ENCODE measurements at places on chromosomes 2 and 18.

DNA sequence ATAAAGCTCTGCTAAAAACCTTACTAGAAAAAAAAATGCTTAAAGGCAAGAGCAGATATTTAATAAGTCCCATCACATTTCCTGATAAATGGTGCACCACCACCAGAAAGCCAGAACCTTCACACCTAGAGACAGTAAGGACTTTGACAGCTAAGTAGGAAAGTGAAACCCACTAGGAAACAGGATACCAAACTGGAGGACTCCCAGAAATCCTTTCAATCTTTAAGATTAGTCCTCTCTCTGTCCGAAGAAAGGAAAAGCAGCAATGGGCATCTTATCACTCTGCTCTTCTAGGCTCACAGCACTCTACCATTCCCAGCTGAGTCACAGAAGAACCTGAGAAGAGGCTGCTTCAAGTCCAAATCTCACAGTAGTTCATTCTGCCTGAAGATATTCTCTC lies 3.7 kb downstream of the DYM start:
- DNase-seq, result no peak

DNA sequence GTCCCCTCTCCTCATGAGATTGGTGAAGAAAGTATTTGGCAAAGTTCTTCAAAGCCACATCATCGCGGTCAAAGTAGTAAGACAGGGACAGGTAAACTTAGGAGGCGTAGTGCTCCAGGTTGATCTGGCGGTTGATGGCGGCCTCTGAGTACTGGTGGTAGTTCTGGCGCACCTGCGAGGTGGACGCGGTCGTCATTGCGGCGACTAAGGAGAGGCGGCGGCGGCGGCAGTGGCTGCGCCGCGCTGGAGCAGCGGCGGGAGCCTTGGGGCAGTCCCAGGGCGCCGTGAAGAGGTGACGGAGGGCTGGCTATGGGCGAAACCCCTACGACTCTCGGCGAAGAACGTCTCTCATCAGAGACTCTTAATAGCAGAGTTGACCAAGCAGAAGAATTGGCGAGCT lies 107.2 kb upstream of the UBE2E3 start:
- DNase-seq, result no peak

GRCh38 chr2:63218800-63219526 lies 168.3 kb downstream of the OTX1 start:
- DNase-seq, result peak; percentile 55

DNA sequence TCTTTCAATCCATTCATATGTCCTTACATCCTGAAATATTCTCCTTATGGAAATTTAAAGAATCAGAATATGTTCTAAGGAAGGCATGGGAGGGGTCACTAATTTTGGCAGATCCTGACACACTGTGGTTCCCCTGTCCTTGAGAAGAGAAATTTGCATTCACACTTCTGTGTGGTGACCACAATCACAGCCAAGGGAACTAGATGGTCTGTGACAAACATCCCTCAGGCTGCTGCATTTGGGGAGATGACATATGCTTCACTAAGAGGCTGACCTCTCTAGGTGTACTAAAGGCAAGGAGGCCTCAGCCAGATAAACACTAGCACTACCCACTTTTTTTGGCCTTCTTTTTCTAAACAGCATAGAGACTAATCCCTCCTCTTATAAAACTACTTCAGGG lies 129.6 kb downstream of the MREG start:
- DNase-seq, result no peak
